WTC11 (cell line): ENCODE measurements at places on chromosomes 5 and 9. TPM values are rescaled to one million over a fixed set of nuclear protein-coding genes. Genes with fewer than 3 reads are reported as not detected.

GRCh38 chr5:35415309-35415708 lies 185.0 kb upstream of the PRLR start:
- DNase-seq, result no peak

SLC22A4 gene
- total RNA-seq, result 0.34 to 0.50 TPM (median 0.35 TPM) in 3 replicates

DNA sequence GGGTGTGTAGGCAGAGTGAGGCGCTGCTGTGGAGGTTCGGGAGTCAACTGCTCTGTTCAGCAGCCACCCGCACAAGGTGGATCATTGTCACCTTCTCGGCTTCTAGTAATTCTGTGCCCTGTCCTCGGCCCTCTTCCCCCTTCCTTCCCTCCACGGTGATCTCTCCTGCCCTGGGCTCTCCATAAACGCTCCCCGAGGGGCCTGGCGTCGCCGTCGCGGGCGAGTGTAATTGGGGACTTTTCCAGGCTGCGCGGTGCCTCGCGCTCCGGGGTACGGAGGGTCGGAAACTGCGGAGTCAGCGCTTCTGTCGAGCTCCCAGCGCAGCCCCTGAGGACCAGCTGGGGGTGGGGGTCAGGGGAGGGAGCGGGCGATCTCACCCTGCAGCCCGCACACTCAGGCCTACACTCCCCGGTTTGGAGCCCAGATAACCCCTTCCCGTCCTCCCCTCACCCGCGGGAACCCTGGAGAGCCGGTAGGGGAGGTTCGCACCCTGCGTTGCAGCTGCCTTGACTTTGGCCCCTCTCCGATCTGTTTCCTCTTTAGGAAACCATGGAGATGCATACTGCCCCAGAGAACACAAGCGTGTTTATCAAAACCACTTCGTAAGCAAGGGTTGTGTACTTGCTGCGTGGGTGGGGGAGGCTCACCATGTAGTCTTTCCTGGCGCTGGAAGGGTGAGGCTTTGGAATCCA lies 188.3 kb upstream of the ZNF618 start:
- peak; percentile 31 for DNase-seq

COL27A1 gene
- 34.5 to 47.5 TPM (median 36.9 TPM) in 3 replicates for total RNA-seq

DNA sequence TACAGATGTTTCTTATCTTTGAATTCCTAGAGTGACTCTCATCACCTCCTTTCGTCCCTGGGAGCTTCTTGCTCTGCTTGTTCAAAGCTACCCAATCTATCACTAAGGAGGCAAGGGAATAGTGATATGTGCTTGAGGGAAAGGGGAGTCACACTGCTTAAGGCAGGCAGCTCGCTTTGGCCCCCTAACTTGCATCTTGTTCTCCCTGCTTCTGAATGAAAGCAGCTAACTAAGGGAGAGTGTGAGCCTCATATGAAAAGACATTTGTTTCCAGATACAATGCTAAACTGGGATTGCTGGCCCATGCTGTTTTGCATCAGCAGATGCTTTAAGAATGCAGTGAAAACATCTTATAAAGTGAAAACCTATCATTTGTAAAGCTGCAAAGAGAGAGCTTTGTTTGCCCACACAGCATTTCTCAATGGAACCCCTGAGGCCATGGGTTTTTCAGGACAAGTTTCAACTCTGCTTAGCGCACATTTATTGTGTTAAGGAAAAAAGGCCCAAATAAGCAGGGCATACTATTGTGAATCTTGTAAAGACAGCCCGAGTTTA lies 367.9 kb upstream of the ADAMTSL1 start:
- DNase-seq, result no peak

PRSS3 gene
- total RNA-seq, result 1.1 to 1.8 TPM (median 1.6 TPM) in 3 replicates

HK3 gene
- total RNA-seq, result 0.17 to 0.18 TPM in 2 of 3 replicates, not detected in the other

- DNase-seq, result peak; percentile 30
Observed at GRCh38 chr5:157476702-157477408, 16.8 kb downstream of the NIPAL4 start.

- peak; percentile 75 for DNase-seq
Observed at GRCh38 chr5:79255786-79256557, 20.0 kb downstream of the JMY start.

TMEM252 gene
- not detected in 3 replicates for total RNA-seq

CNTNAP3 gene
- total RNA-seq, result 4.6 to 7.9 TPM (median 4.8 TPM) in 3 replicates

DNA sequence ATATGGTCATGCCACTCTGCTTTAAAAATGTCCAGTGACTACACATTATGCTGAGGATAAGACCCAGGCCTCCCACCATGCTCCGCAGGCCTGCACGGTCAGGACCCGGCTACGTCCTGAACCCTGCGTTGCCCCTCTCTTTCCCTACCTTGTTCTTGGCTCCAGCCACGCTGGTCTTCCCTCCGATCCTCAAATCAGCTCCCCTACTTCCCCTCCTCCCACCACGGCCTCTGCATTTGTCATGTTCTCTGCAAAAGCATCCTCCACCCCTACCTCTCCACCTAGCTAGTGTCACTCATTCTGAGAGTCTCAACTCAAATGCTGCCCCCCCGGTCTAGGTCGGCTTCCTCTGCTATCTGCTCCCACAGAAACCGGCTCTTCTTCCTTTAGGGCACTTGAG lies 11.2 kb downstream of the GPX3 start:
- no peak for DNase-seq

- no peak for DNase-seq
Observed at GRCh38 chr5:179827680-179828079, 7.0 kb downstream of the SQSTM1 start.

WWC1 gene
- total RNA-seq, result 29.1 to 48.4 TPM (median 31.6 TPM) in 3 replicates

DNA sequence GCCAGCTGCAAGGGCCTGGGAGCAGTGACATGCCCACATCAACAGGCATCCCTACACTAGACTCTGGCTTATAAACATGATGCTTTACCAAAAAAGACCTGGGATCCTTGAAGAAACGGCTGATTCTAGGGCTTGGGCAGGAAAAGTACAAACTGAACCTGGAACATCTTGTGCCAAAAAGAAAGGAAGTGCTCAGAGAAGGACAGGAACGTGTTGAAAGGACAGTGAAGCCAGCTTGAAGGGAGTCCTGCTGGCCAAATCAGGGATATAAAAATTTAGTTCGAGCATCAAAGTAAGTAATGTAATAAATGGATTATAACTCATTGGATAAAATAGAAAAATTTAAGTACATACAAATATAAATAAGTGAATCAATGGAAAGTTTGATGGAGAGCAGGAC lies 58.1 kb downstream of the ALDH7A1 start:
- DNase-seq, result no peak

- DNase-seq, result no peak
Observed at GRCh38 chr5:130237721-130238120, 333.5 kb downstream of the CHSY3 start.

DNA sequence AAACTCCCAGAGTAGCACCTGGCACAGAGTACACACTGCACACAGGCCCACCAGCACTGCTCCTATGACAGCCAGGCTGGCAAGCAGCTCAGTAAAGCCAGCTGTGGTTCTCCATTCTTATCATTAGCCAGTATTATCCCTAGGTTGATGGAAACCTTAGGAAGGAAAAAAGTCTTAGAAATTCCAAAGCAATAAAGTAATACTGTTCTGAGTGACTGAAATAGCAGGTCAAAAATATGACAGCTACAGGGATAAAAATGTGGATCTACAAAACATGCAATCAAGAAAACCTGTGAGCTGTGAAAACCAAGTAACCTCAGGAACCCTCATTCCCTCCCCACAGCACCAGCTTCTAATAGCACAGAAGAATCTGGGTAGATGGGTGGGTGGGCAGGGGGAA lies 403.5 kb downstream of the SPOCK1 start:
- DNase-seq, result no peak

GRCh38 chr5:23631302-23632045 lies 124.1 kb downstream of the PRDM9 start:
- no peak for DNase-seq

- DNase-seq, result no peak
Observed at GRCh38 chr5:14283139-14283538, 140.0 kb downstream of the TRIO start.

TNFAIP8 gene
- 18.1 to 24.1 TPM (median 19.9 TPM) in 3 replicates for total RNA-seq

DNA sequence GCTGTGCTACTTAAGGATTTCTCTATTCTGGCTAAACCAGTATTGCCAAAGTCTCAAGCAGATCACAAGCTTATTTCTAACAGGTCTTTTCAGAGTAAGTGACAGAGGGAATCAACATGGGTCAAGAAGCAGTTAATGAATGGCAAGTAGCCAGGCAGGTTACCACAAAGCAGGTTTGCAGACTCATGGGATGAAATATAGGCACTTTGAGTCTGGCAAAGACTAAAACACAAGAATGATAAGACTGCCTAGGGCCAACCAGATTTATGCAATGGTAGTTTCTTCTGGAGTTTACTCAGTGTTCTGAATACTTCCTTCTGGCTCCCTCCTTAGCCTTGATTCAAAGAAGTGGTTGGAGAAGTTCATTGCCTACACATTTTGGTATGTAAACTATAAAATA lies 3.6 kb downstream of the HMGCS1 start:
- no peak for DNase-seq

- DNase-seq, result no peak
Observed at GRCh38 chr9:79796411-79796810, 224.6 kb downstream of the TLE4 start.

- peak; percentile 55 for DNase-seq
Observed at GRCh38 chr5:121503111-121503840, 348.4 kb upstream of the FTMT start.

DNA sequence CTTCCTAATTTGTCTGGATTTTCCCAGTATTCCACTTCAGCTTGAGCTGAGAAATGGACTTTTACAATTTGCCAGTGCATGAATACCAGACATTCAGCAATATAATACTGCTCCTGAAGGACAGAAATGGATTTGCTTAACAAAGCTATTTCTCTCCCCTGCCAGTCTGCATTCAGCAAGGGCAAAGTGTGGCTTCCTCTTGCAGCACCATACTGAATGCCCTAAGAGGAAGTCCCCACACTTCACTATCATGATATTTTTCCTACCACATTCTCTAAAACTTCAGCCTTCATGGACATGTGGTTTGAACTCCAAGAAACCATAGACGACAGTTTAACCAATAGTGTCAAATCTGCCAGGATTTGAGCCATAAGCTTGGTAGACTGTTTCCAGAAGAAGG lies 19.8 kb upstream of the TLE4 start:
- no peak for DNase-seq

GRCh38 chr5:67875601-67876000 lies 340.0 kb upstream of the PIK3R1 start:
- no peak for DNase-seq

SVEP1 gene
- 0.39 to 0.74 TPM (median 0.48 TPM) in 3 replicates for total RNA-seq

ECM2 gene
- not detected in 3 replicates for total RNA-seq

ADAMTS12 gene
- 10.2 to 13.5 TPM (median 11.5 TPM) in 3 replicates for total RNA-seq

CCL21 gene
- total RNA-seq, result 0.37 TPM in 1 of 3 replicates, not detected in the others

- DNase-seq, result no peak
Observed at GRCh38 chr5:43305948-43306565, 7.2 kb downstream of the HMGCS1 start.
